ENCODE measurements at places on chromosomes 12 and 14.
A peak's percentile ranks its signal among the peaks of the same experiment; 100 is the strongest.

- no peak for DNase-seq
These were observed 40.3 kb upstream of the NTF3 start for GRCh38 chr12:5391653-5392052.

- no peak for DNase-seq
These were observed 13.8 kb upstream of the ZFP36L1 start for GRCh38 chr14:68806526-68807147.

- no peak for DNase-seq
These were observed 1586.5 kb upstream of the SEL1L start for GRCh38 chr14:83120187-83120586.

DNA sequence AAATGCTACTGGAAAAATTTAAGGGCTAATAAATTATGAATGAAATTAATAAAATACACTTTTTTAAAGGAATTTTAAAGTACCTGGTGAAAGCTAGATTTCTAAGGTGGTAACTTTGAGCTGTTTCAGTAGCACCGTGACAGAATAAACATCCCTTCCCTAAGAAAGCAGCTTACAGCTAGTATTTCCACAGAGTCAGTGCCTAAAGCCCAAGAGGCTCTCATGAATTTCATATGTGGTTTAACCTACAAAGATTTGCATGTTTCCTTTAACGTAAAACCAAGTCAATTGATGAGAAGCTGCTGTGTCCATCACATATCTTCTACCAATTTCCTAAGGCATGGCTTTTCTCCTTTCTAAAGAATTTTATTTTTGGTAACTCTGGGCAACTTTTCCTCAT lies 56.8 kb downstream of the IFNG start:
- no peak for DNase-seq

GRCh38 chr12:13799574-13799973 lies 181.8 kb downstream of the GRIN2B start:
- DNase-seq, result no peak

GRCh38 chr12:103529306-103529705 lies 33.5 kb upstream of the C12orf42 start:
- DNase-seq, result no peak

GRCh38 chr12:102977945-102978706 lies 20.7 kb downstream of the ASCL1 start:
- DNase-seq, result peak; percentile 79

DNA sequence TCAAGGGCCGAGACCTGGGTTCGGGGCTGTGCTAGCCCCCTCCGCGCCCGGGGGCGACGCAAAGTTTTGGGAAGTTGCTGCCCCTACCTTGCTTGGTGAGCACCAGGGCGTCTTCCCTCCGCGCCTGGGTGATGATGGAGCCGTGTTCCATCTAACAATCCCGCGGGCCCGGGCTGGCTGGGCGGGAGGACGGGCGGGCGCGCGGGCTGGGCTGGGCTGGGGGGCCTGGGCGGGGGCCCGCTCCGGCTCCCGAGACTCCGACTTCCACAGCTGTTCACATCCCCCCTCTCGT lies 298 bp downstream of the CTDSP2 start:
- DNase-seq, result no peak

DNA sequence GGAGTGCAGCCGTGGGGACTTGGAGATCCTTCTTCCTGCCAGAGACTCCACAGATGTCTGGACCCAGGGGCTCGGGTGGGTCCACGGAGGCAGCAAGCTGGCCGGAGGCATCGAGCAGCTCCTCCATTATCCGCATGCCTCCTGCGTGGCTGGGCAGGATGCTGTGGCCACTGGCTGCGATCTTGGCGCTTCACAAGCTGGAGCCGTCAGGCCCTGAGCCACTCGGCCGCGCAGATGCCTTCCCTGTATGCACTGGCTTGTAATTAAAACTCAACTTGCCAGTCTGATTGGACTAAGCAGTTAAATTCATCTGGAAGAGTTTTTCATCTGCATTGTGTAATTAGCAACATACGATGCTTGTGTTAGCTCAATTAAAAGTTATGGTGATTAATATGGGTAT lies 151.5 kb downstream of the AACS start:
- no peak for DNase-seq

GRCh38 chr12:56034586-56035332 lies 7.0 kb upstream of the RPS26 start:
- no peak for DNase-seq

GRCh38 chr14:81172881-81173280 lies 47.9 kb downstream of the GTF2A1 start:
- peak; percentile 77 for DNase-seq

GRCh38 chr12:84553331-84554117 lies 359.1 kb downstream of the SLC6A15 start:
- DNase-seq, result no peak

DNA sequence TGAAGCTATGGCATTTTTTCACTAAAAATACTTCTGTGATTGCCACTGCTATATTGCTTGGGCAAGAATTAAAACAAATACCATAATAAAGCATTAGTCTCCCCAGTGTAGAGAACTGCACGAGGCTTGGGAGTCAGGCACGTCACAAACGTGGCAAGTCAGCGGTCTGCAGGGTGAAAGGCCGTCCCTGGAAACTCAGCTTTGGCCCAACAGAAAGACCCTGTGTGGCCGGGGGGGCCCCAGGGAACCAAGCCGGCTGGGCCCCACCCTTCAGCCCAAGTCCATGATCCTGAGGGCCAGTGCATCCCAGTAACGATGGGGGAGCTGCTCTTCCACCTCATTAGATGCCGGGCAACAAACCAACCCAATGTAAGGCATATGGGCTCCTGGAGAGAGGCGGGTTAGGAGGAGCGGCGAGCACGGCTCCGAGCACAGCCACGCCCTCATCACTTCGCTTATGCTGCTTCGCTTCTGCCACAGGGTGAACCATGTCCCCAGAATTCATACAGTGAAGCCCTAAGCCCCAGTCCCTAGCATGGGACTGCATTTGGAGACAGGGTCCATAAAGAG lies 50.9 kb upstream of the GPR68 start:
- DNase-seq, result no peak

- no peak for DNase-seq
These were observed 13.5 kb downstream of the PHETA1 start for GRCh38 chr12:111355201-111355925.

- no peak for DNase-seq
These were observed 108.8 kb downstream of the ETNK1 start for GRCh38 chr12:22733756-22734155.

- DNase-seq, result no peak
These were observed 13.5 kb upstream of the FAM234B start for GRCh38 chr12:13030541-13031291.

- DNase-seq, result no peak
These were observed 34.9 kb downstream of the LRTM2 start for GRCh38 chr12:1855241-1855640.

DNA sequence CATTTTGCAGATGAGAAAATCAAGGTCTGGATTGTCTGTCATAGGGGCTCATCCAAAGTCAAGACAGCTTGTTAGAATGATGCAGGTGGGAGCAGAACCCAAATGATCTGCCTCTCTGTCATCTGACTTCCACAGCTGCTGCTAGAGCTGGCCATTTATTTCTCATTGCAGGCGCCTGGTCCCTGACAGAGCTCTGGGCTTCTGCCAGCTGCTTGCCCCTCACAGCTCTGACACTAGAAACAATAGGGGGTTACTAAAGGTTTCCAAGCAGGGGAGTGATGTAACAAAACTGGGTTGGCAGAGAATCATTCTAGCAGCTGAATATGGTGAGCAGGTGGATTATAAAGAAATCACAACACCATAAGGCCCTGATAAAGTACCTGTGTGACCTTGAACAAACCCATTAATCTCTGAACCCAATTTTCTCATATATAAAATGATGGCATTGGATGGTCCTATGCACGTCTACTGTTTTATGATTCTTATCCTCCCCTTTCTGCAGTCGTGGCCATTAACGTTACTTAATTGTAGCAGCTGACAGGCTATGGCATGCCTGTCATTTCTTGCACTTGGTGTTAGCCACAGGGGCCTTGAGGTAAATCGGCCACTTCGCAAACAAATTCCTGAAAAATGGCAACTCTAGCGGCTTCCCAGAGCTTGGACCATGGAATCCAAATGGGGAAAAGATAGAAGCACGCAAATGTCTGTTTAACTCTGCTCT lies 134.6 kb downstream of the RMST start:
- no peak for DNase-seq

- DNase-seq, result no peak
These were observed 47.3 kb upstream of the TMED10 start for GRCh38 chr14:75223664-75224154.

GRCh38 chr14:97218274-97218673 lies 421.1 kb downstream of the VRK1 start:
- DNase-seq, result no peak

- no peak for DNase-seq
These were observed 114.5 kb downstream of the SRGAP1 start for GRCh38 chr12:63958876-63959580.

All from trophoblast cell (in vitro differentiated cells and primary cell).